Lower lobe of right lung (tissue), 2 donors: ENCODE measurements at places on chromosomes 13 and 19. TPM values are rescaled to one million over a fixed set of nuclear protein-coding genes. Genes with fewer than 3 reads are reported as not detected.

GRCh38 chr13:38530492-38530891 is 156.4 kb upstream of the FREM2 start:
- no peaks in the 10 kb centered on the region for H3K27me3 ChIP-seq
- H3K27ac ChIP-seq: no peak overlapping the region
- H3K36me3 ChIP-seq: no peaks in the 10 kb centered on the region
- H3K4me3 ChIP-seq: no peak overlapping the region

DNA sequence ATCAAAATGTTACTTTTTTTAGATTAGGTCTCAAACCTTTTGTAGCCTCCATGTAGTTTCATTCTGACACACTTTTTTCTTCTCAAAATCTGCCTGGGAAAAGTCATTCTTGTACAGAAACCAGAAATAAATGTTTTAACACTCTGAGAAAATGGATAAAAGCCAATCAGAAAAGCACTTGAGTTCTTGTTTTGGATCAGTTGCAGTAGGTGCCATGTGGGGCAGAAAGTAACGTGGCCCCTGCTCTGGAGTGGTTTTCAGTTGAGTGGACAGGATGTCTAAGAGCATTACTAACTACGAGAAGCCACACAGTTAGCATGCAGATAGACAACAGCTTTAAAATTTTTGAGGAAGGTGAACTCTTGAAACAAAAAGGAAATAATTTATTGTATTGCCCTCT is 19.1 kb downstream of the GPR183 start:
- no peak overlapping the region for H3K27ac ChIP-seq
- H3K4me1 ChIP-seq: peaks cover 33% of the 10 kb centered on the region
- no peaks in the 10 kb centered on the region for H3K36me3 ChIP-seq
- no peak overlapping the region for H3K4me3 ChIP-seq
- H3K27me3 ChIP-seq: no peaks in the 10 kb centered on the region
- DNase-seq: no peak

DNA sequence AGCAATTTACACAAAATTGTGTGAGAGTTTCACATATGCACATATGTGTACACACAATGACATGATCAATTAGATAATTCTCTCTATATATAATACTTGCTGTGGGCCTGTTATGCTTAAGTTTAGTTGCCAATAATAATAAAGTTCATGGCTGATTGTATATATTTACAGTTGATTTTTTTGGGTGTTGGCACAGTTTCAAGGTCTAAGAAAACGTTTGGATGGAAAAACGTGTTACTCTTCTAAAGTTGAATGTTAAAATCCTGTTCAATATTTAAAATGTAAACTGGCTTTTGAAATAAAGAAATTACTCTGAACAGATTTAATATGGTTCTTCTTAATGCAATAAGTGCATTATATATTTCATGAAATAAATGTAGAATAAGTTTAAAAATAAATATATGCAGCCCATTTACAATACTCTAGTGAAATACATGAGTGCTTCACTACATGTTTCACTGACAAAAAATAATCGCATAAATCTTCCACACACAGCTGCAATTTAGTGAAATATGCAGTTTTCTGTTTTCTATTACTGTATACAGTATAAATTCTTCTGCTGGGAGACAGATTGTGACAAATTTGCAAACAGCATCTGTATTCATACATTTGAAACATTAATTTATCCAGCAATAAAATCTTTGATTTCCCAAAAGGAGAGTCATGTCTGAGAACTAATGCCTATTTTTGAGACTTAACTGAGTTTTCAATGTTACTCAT is 586.9 kb upstream of the KLHL1 start:
- no peak overlapping the region for H3K27ac ChIP-seq
- no peaks in the 10 kb centered on the region for H3K27me3 ChIP-seq
- no peaks in the 10 kb centered on the region for H3K4me1 ChIP-seq

CCDC70 gene
- total RNA-seq: not detected
